ENCODE measurements at places on chromosomes 6 and 20.

DNA sequence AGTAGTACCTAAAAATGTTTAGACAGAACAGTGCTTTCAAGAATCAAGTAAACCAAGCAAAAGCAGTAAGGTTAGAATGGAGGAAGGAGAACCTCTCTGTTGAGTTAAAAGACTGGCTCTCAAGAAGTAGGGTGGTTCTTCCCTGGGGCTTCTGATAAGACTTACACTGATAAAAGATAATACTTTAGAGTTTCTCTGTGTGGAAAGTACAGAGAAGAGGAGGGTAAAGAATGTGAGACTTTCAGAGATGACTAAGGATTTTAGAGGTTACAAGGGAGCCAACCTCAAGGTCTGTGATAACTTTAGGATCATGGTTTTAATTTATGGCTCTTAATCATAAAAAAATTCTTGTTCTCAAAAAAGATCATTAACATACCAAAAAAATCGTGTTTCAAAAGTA is 30.9 kb upstream of the ALDH8A1 start:
- DNase-seq = no peak

- no peak for DNase-seq
Observed at GRCh38 chr6:112437058-112437457, 89.9 kb downstream of the RFPL4B start.

GRCh38 chr20:51111290-51111689 is 88.4 kb upstream of the KCNG1 start:
- DNase-seq = no peak

DNA sequence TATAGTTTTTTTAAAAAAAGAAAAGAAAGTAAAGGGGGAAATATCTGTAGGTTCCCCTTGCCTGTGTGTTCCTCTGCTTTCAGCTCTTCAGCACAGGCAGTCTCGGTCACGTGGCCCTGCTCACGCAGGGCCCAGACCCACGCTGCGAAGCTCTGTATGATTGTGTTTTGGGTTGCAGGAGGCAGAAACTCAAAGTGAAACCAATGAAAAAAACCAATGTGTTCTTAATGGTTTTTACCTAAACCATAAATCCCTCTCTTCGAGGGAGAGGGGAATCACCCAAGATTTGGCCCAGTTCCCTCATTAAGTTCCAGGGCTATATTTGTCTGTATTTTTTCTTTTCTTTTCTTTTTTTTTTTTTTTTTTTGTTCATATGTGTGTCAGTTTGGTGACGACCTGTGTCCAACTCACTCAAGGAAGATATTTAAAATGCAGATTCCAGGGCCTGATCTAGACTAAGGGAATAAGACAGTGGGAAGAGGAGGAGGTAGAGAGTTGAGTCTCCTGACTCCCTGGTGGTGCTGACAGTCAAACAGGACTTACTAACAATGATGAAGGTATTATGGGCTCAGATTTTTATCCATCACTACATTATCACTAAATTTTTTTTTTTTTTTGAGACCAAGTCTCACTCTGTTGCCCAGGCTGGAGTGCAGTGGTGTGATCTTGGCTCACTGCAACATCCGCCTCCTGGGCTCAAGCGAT is 33.8 kb upstream of the RREB1 start:
- DNase-seq = no peak

GRCh38 chr20:57432862-57433491 is 41.8 kb downstream of the RBM38 start:
- no peak for DNase-seq

GRCh38 chr6:51619042-51619799 is 468.2 kb downstream of the PKHD1 start:
- no peak for DNase-seq

DNA sequence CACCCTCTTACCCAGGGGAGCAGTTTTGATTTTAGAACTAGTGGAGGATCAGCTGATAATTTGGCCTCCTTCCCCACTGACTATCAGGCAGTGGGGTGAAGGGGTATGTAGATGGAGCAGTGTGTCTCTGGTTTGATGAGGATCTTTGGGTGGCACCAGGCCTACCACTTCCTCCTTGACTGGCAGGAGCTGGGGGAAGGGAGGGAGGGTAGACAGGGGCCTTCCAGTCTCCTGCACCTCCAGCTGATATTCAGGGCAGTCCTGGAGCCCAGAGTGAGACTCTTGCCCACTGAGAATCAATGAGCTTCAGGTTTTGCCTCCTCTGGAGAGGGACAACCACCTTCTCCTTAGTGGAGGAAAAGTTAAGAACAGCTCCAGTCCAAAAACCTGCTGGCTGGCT is 3.2 kb downstream of the DEF6 start:
- DNase-seq = no peak

GRCh38 chr6:24391756-24392405 is 10.9 kb upstream of the MRS2 start:
- no peak for DNase-seq

GRCh38 chr6:155026022-155026705 is 31.0 kb downstream of the TIAM2 start:
- DNase-seq = no peak

GRCh38 chr6:22622813-22623212 is 53.4 kb downstream of the HDGFL1 start:
- DNase-seq = no peak

DNA sequence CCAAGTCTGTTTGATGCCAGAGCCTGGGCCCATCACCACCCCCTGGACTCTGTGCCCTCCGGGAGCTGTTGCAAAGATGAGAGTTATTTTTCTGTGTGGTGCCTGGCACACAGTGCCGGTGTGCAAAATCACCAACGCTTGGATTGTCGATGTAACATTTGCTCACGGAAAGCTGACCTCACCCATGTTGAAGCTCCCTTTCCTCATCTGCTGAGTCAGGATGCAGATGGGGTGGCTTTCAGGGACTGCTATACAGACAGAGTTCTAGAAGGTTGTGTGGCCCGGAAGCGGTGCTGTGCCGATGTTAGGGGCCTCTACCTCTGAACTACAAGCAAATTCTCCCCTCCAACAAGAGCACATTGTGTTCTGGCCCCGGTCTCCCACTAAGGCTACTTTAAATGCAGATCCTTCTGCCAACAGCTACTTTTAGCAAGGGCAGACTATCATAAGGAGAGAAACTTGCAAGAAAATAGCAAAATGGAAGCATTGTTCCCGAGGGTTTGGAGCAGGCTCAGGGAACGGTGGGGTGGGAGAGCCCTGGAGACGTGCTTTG is 34.0 kb downstream of the EYA2 start:
- no peak for DNase-seq

DNA sequence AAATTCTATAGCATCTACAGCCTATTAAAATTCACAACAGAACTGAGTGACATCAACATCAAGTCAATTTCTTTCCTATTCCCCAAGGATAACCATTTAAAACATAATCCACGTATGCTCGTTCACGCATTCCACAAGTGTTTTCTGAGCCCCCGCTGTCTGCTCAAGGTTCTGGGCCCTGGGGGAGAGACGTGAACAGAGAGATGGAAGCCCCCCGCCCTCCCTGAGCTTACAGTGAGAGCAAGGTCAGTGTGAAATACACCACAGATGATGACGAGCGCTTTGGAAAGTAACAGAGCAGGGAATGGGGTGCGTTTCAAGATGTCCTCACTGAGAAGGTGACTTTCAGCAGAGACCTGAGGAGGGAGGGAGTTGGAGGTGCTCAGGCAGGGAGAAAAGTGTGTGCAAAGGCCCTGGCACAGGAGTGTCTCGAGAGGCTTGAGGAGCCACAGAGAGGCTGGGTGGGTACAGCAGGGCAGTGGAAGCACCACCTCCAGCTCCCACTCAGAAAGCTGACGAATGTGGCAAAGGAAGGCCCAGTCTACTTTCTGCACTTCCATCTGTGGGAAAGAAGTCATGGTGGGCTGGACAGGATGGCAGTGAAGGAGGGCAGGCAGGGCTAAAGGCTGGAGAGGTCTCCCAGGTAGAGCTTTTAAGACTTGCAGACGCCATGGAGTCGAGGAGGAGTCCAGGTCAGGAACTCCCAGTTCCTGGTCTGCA is 88.3 kb downstream of the DLL1 start:
- no peak for DNase-seq

GRCh38 chr20:56630506-56631317 is 1.6 kb downstream of the TFAP2C start:
- no peak for DNase-seq

- no peak for DNase-seq
Observed at GRCh38 chr6:158633127-158633526, 11.4 kb downstream of the DYNLT1 start.

- DNase-seq = no peak
Observed at GRCh38 chr6:3912361-3913076, 63.3 kb downstream of the FAM50B start.

- DNase-seq = no peak
Observed at GRCh38 chr6:46105568-46105967, 24.2 kb upstream of the ENPP4 start.

DNA sequence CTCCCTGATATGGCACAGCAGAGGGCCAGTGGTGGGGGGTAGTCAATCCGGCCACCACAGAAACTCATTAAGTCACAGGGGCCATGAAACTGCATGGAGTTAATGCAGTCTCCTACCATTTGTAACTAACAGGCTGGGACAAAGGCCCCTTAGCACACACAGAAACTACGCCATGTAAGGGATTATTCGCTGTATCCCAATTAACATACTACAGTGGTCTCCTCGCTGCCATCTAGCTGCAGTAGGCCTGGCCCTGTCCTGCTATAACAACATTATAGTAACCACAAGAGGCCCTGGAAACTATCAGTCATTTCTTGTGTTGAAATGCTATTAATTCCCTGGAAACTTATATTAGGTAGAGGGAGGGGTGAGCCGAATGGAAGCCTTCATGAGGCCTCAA is 72.3 kb upstream of the CCN2 start:
- no peak for DNase-seq

GRCh38 chr6:7215798-7216231 is 97.2 kb downstream of the SSR1 start:
- DNase-seq = no peak

DNA sequence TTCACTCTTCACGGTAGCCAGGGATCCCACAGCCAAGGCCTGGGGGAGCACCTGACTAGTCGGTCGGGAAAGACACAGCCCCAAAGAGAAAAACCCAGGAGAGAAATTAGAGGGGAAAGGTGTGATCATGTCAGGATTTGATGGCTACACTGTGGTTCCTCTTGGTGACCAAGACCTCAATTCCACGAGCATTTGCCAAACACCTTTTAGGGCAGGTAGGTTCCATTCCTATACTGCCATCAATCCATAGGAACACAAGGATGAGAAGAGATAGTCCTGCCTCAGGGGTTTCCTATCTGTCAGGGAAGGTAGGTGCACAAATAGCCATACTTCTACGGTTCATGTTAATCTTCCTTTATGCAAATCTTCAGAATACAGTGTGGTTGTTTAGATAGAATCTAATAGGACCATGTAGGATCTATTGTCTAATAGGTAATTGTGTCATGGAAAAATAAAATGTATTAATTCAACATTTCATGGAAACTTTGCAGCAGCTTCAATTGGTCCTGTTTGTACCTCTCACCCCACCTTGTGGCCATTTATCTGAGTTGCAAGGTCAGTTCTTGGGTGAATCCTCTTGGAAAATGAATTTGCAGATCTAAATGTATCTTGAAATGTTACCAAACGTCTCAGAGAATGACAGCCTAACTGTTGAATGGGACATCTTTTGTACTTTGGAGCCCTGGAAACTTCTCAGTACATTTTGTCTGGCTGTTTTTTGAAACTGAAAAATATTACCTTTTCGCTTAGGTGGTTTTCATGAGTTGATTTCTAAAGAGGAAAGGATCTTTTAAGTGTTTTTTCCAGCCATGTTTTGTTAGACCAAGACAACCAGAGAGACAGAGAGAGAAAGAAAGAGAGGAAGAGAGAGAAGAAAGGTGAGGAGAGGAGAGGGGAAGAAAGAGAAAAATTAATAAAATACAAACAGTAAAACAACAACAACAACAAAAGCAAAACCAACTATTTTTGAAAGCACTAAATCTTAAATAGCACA is 33.7 kb upstream of the IYD start:
- DNase-seq = no peak

DNA sequence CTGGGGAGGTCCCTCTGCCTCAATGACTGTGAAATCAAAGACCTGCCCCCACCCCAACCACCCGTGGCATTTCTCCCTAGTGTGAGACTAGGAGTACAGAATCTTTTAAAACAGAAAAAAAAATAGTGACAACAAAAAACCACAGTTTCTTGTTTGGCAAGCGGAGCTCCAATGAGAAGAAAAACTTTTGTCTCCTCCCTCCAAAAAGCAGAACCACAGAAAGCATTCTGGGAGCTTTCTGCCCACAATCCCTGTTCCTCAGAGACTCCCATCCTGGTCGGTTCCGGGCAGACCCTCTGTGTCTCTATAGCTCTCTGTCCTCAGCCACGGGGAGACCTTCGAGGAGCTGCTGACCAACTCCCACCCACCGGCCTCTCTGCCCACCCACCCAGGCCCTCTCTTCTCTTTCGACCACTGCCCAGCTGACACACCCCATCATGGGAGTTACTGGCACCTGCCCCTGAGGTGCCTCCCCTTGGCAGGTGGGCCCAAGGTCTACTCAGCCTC is 4.9 kb downstream of the PREX1 start:
- no peak for DNase-seq

DNA sequence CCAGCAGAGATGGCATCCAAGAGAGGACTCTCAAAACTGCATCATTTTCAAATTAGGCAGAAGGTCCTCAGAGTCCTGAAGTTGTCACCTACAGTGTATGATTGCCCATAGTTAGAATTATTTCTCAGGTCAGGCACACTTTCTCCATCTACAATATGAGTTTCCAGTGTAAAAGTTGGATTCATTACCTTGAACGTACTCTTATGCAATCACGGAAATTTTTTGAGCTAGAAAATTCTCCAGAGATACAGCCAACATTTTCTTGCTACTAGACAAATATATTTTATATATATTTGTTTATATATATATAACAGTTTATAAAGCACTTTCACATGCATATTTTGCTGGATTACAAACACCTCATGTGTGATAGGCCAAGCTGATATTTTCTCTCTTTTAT is 29.4 kb upstream of the SERPINB1 start:
- DNase-seq = no peak

DNA sequence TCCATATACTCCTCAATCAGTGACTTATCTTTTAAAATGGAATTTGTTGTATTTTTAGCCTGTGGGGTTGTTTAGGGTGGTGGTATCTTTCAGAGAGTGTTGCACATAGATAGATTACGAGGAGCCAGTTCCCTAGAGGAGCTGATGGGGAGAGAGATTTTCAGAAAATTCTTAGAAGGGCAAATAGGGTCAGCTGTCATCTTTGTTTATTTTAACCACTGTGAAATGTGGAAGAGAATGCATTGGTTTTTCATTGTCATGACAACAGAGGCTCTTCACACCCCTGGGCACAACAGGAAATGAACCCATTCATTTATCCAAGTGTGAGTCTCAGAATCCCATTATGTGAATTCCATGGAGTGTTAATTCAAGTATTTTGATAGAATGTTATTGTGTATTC is 188.4 kb downstream of the JARID2 start:
- DNase-seq = no peak

All from central memory CD8-positive, alpha-beta T cell (primary cell).